Stimulated activated naive CD8-positive, alpha-beta T cell treated with anti-CD3 and anti-CD28 coated beads, Interleukin-15, Interleukin-2, amounts not matched to agents 100 U/mL and 50 U/mL, for 24 hours (primary cell): ENCODE measurements at places on chromosomes 2 and 18.

DNA sequence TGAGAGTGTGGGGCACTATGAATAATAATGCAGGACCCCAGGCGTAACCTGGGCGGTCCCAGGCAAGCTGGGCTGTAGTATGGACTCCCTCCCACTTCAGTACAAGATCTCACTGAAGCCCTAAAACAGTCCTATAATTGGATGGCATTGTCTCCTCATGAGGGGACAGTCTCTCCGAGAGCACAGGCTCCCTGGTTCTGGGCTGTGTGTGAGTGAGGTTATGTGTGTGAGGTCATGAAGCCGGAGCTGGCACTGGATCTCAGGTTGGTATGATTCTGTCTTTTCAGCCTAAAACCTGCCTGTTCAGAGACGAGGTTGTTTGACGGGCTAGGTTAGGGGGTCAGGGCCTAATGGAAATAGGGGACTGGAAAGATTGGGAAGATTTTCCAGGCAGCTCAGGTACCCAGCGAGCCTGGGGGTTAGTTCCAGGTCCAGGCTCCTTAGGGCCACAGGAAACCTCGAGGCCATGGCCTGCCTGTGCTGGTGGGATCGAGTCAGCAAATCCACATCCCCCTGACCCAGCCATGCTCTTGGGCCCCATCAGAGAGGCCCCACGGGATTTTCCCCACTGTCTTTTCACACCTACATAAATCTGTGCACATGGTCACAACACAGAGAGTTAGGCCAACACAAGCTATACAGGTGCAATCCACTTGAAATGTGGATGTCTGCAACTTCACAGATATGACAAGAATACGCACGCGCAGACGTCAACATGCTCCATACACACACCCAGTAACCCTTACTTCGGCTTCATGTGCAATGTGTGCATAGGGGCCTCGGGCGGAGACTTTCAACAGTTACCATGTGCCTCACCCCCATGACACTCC, 94.8 kb downstream of the INHBB start:
- DNase-seq = no peak

DNA sequence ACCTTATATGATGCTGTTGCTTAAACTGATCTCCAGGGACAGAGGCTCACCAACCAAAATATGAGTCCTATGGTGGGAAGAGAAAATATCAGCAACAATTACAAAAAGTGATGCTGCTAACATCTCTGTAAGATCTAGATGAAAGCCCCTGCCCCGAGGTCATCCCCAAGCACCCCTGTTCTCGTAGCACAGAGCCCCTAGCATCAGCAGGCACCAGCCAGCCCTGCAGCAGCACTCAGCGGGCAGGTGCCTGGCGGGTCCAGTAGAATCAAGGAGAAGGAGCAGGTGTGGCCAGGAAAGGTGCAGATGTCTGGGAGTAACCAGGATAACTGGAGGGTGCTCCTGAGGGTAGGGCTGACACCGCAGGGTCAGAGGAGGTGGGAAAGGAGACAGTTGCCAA, 474.2 kb upstream of the MYT1L start:
- DNase-seq = no peak

GRCh38 chr2:239204136-239204875, 196.5 kb downstream of the HDAC4 start:
- no peak for DNase-seq

DNA sequence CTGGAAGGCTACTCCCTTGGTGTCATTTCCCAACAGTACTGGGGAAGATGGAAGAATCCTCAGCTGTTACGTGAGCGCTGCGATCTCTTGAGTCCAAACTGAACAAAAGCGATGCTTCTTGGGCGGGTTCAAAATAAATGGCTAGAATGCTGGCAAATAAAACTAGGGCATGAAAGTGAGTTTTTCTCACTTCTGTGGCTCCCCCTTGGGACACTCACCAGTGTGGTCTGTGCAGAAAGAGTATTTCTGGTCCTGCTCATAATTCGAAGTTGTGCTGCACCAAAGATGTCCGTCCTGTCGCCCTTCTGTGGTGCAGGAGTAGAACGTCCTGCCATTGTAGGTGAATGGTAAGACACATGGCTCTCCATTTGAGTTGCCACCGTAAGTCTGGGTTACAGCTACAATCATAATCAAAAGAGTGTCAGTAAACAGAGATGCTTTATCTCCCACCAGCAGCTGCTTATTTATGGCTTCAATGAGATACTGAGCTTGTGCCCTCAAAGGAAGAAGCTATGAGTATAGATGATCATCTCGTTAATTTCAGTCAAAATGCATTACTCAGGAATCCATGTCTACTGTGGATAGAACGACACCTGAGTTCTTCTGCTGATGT, 11.8 kb downstream of the FN1 start:
- DNase-seq = no peak
